ENCODE measurements at places on chromosomes 12 and 14. TPM values are rescaled to one million over a fixed set of nuclear protein-coding genes. Genes with fewer than 3 reads are reported as not detected.

The NANOG gene
- total RNA-seq: not detected

The VRTN gene
- total RNA-seq: not detected

The KICS2 gene
- 8.4 TPM for total RNA-seq

The SERPINA12 gene
- total RNA-seq: not detected

The PPP1R1A gene
- not detected for total RNA-seq

The C12orf50 gene
- not detected for total RNA-seq

The CCDC177 gene
- not detected for total RNA-seq

The LMNTD1 gene
- not detected for total RNA-seq

The KRT80 gene
- total RNA-seq: not detected

The FAM181A gene
- total RNA-seq: not detected

The NTN4 gene
- 0.17 TPM for total RNA-seq

The LRRC10 gene
- total RNA-seq: not detected

The LALBA gene
- total RNA-seq: not detected

The CACNA1C gene
- total RNA-seq: 0.15 TPM

The TAS2R42 gene
- not detected for total RNA-seq

The GPR68 gene
- 32.7 TPM for total RNA-seq

The RNASE2 gene
- total RNA-seq: not detected

The GPR135 gene
- 1.6 TPM for total RNA-seq

The RIMBP2 gene
- total RNA-seq: not detected

The MANSC1 gene
- total RNA-seq: 0.25 TPM

The NPFF gene
- total RNA-seq: not detected

The GALNT16 gene
- not detected for total RNA-seq

The KRT82 gene
- total RNA-seq: not detected

The HVCN1 gene
- 16.0 TPM for total RNA-seq

The SCNN1A gene
- 0.54 TPM for total RNA-seq

The SLC38A4 gene
- not detected for total RNA-seq

The DIO3 gene
- not detected for total RNA-seq

The FAM186B gene
- total RNA-seq: 0.15 TPM

The ACOT4 gene
- total RNA-seq: 1.6 TPM

The P2RX7 gene
- total RNA-seq: 21.4 TPM

The IL23A gene
- total RNA-seq: 8.0 TPM

The NRIP2 gene
- not detected for total RNA-seq

The PROX2 gene
- not detected for total RNA-seq

The DPPA3 gene
- total RNA-seq: not detected

The PHC1 gene
- 25.0 TPM for total RNA-seq

The C1QL4 gene
- total RNA-seq: not detected

The P2RX2 gene
- total RNA-seq: not detected

The CRIP1 gene
- total RNA-seq: 753 TPM

The E2F7 gene
- 32.6 TPM for total RNA-seq

The TAS2R43 gene
- total RNA-seq: 1.7 TPM

The TPPP2 gene
- not detected for total RNA-seq

The MMP19 gene
- not detected for total RNA-seq

The CPNE6 gene
- total RNA-seq: not detected

The OASL gene
- 28.5 TPM for total RNA-seq

The FITM1 gene
- 1.9 TPM for total RNA-seq

The ATP6V1D gene
- total RNA-seq: 48.9 TPM

The SOAT2 gene
- total RNA-seq: 1.7 TPM

The HOXC9 gene
- not detected for total RNA-seq

The NRL gene
- 3.3 TPM for total RNA-seq

The OTOGL gene
- total RNA-seq: not detected
